ENCODE measurements at places on chromosomes 7 and 10.

GRCh38 chr7:37046531-37047079 lies 322.3 kb upstream of the AOAH start:
- DNase-seq: no peak

- no peak for DNase-seq
Measured at GRCh38 chr10:91587710-91588638, 44.9 kb downstream of the PPP1R3C start.

- DNase-seq: no peak
Measured at GRCh38 chr7:121288894-121289293, 39.9 kb upstream of the WNT16 start.

- DNase-seq: no peak
Measured at GRCh38 chr10:122140941-122141623, 130.0 kb upstream of the BTBD16 start.

GRCh38 chr10:44197646-44198045 lies 187.3 kb downstream of the CXCL12 start:
- no peak for DNase-seq

- no peak for DNase-seq
Measured at GRCh38 chr7:34298492-34299013, 359.5 kb upstream of the NPSR1 start.

- DNase-seq: no peak
Measured at GRCh38 chr10:97548828-97549455, 23.6 kb upstream of the ANKRD2 start.

- DNase-seq: no peak
Measured at GRCh38 chr10:24971374-24971773, 19.0 kb upstream of the PRTFDC1 start.

DNA sequence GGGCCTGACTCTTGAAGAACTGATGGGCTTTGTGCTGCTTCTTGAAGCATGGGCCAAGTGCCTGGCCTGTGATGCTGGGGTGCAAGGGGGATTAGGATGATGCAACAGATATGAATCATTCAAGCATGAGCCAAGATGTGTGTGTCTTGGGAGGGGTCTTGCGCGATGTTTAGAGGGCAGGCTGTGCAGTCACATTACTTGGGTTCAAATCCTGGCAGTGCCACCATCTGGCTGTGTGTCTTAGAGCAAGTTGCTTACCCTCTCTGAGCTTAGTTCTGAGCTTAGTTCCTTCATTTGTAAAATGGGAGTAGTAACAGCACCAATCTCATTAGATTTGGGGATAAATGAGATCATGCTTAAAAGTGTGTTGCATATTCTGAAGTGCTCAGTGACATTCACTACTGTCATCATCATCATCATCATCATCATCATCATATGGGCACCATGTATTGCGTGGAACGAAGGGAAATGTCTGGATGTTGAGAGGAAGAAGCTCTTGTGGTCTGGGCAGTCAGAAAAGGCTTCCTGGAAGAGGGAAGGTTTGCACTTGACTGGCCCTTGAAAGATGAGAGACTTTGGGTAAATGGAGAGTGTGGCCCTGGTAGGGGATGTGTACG lies 9.3 kb downstream of the UNC5B start:
- DNase-seq: no peak

- DNase-seq: no peak
Measured at GRCh38 chr7:92841192-92841591, 4.8 kb upstream of the CDK6 start.

DNA sequence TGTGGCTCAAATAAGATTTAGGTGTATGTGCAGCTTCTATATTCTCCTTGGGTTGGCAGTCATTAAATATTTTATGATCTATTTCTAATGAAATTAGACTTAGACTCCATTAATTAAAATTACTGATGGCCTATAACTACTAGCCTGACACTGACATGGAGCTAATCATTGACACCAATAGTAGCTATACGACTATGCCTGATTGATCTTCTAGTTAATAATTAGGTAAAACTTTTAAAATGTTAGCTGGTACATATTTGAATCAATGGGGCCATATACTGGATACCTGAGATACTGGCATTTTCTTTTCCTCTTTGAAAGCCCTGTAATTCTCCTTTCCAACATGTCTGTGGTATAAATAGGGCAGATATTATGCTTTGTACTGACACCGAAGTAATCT lies 14.4 kb downstream of the WEE2 start:
- DNase-seq: no peak

- DNase-seq: no peak
Measured at GRCh38 chr7:130615583-130615982, 53.0 kb downstream of the COPG2 start.

- DNase-seq: no peak
Measured at GRCh38 chr7:33534833-33535232, 370.5 kb upstream of the BMPER start.

Measured in CD4-positive, alpha-beta T cell treated with Interleukin-17A for 4 hours (primary cell).